ENCODE measurements at places on chromosomes 5 and 9.

- no peak overlapping the region for H3K27ac ChIP-seq
- DNase-seq, result peak; percentile 60
- peaks cover 35% of the 10 kb centered on the region for H3K4me1 ChIP-seq
- H3K4me3 ChIP-seq, result no peak overlapping the region
These were observed 16.2 kb downstream of the OR2V2 start for GRCh38 chr5:181163487-181164075.

GRCh38 chr5:187042-187431, 4.3 kb upstream of the LRRC14B start:
- no peak for DNase-seq
- H3K4me3 ChIP-seq, result no peak overlapping the region
- no peaks in the 10 kb centered on the region for H3K27me3 ChIP-seq
- no peak overlapping the region for H3K27ac ChIP-seq
- H3K36me3 ChIP-seq, result no peaks in the 10 kb centered on the region
- H3K4me1 ChIP-seq, result peaks cover 19% of the 10 kb centered on the region

- H3K36me3 ChIP-seq, result peaks cover 88% of the 10 kb centered on the region
- no peaks in the 10 kb centered on the region for H3K27me3 ChIP-seq
- no peak for DNase-seq
- H3K4me3 ChIP-seq, result no peak overlapping the region
- peaks cover 25% of the 10 kb centered on the region for H3K4me1 ChIP-seq
These were observed 16.4 kb downstream of the LMAN2 start for GRCh38 chr5:177334781-177335700.

GRCh38 chr5:180139731-180140055, 68.1 kb upstream of the RNF130 start:
- H3K4me1 ChIP-seq, result no peaks in the 10 kb centered on the region
- H3K4me3 ChIP-seq, result no peak overlapping the region
- peaks cover 8% of the 10 kb centered on the region for H3K27me3 ChIP-seq
- no peaks in the 10 kb centered on the region for H3K36me3 ChIP-seq
- H3K27ac ChIP-seq, result no peak overlapping the region

DNA sequence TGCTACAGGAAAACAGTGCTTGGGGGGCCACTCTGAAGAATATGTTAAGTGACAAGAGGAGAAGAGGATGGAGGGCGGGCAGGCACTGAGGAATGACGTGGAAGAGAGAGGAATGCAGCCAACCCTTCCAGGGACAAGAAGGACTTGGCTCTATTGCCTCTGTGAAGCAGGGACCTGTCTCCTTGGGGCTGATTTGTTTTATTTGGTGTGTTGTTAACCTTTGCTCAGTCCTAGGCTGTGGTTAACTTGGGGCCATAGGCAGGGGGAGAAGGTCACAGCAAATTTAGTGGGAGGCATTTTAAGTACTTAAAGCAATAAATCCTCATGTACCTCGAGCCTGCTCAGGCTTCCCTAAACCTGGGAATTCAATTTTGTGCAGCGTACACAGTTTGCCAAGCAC, 39.9 kb downstream of the KIF4B start:
- H3K27me3 ChIP-seq, result no peaks in the 10 kb centered on the region
- H3K4me3 ChIP-seq, result no peak overlapping the region
- H3K4me1 ChIP-seq, result no peaks in the 10 kb centered on the region
- H3K27ac ChIP-seq, result no peak overlapping the region
- no peaks in the 10 kb centered on the region for H3K36me3 ChIP-seq
- DNase-seq, result no peak

- no peak overlapping the region for H3K4me3 ChIP-seq
- no peaks in the 10 kb centered on the region for H3K36me3 ChIP-seq
- no peak overlapping the region for H3K27ac ChIP-seq
- no peak for DNase-seq
- H3K27me3 ChIP-seq, result no peaks in the 10 kb centered on the region
These were observed 463.3 kb upstream of the DMAC1 start for GRCh38 chr9:8262625-8263622.

- no peaks in the 10 kb centered on the region for H3K27me3 ChIP-seq
- H3K36me3 ChIP-seq, result no peaks in the 10 kb centered on the region
- no peak overlapping the region for H3K27ac ChIP-seq
- H3K4me1 ChIP-seq, result no peaks in the 10 kb centered on the region
These were observed 284.4 kb downstream of the PIK3R1 start for GRCh38 chr5:68499987-68500386.

DNA sequence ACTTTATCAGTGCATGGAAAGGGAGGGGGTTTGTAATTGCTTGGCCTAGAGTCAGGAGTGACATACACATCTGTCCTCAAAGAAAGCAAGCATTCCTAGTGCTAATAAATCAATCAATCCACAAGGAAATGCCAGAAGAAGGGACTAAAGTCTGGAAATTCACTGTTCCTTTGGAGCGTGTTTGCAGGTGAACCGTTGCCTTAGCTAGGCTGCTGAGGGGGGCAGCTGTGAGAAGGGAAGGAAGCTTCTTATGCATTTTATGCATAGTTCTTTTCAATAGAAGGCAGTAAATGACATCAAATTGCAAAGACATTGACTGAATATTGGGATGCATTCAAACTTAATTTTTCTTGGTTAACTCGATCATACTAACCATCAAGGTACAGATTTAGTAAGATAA, 1092.5 kb upstream of the SEMA6A start:
- H3K4me3 ChIP-seq, result no peak overlapping the region
- H3K27me3 ChIP-seq, result no peaks in the 10 kb centered on the region
- no peak overlapping the region for H3K27ac ChIP-seq
- DNase-seq, result no peak
- H3K4me1 ChIP-seq, result no peaks in the 10 kb centered on the region

DNA sequence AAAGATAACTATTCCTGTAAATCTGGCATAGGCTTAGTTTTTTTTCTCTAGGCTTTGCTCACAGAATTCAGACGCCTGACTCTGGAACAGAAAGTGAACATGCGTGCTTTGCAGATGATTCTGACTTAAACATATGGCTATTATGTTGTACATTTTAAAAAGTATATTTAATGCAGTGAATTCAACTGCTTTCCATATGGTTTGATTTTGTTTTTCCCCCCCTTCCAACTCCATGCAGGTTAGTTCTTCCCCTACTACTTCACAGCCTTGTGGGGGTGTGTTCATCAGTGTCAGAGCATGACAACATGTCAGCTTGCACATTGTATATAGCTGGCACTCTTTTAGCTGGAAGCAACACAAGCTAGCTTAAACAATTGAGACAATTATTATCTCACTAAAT, 226.8 kb downstream of the TMEM167A start:
- H3K4me3 ChIP-seq, result no peak overlapping the region
- H3K27me3 ChIP-seq, result no peaks in the 10 kb centered on the region
- H3K4me1 ChIP-seq, result no peaks in the 10 kb centered on the region
- H3K27ac ChIP-seq, result no peak overlapping the region

DNA sequence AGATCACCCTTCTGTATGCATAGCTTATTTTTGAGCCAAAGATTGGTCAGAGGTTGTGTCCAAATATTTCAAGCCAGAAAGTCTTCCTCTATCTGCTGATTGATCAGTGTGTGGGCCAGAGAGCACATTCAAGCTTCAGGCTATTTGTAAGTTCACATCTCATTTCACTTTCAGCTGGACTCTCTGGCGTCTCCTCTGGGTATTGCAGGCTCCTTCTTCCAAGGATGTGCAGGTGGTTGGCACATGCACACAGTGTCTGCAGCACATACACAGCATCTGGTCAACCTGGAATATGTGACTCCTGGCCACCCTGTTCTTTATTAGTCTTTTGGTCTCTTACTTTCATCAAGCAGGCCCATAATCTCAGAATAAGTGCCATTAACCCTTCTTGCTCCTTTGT, 516.1 kb downstream of the ANXA1 start:
- H3K27ac ChIP-seq, result no peak overlapping the region
- no peaks in the 10 kb centered on the region for H3K4me1 ChIP-seq
- H3K4me3 ChIP-seq, result no peak overlapping the region

DNA sequence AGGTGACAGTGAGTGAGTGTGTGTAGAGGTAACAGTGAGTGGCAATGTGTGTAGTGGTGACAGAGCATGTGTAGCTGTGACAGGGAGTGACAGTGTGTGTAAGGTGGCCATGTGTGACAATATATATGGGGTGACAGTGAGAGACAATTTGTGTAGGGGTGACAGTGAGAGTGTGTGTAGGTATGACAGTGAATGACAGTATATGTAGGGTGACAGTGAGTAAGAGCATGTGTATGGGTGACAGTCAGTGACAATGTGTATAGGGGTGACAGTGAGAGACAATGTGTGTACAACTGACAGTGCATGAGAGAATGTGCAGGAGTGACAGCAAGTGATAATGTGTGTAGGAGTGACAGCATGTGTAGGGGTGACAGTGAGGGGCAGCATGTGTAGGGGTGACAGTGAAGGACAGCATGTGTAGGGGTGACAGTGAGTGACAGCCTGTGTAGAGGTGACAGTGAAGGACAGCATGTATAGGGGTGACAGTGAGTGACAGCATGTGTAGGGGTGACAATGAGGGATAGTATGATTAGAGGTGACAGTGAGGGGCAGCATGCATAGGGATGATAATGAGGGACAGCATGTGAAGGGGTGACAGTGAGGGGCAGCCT, 10.1 kb upstream of the GAPT start:
- no peak overlapping the region for H3K4me3 ChIP-seq
- no peak for DNase-seq
- H3K4me1 ChIP-seq, result peaks cover 49% of the 10 kb centered on the region
- no peak overlapping the region for H3K27ac ChIP-seq
- no peaks in the 10 kb centered on the region for H3K27me3 ChIP-seq

DNA sequence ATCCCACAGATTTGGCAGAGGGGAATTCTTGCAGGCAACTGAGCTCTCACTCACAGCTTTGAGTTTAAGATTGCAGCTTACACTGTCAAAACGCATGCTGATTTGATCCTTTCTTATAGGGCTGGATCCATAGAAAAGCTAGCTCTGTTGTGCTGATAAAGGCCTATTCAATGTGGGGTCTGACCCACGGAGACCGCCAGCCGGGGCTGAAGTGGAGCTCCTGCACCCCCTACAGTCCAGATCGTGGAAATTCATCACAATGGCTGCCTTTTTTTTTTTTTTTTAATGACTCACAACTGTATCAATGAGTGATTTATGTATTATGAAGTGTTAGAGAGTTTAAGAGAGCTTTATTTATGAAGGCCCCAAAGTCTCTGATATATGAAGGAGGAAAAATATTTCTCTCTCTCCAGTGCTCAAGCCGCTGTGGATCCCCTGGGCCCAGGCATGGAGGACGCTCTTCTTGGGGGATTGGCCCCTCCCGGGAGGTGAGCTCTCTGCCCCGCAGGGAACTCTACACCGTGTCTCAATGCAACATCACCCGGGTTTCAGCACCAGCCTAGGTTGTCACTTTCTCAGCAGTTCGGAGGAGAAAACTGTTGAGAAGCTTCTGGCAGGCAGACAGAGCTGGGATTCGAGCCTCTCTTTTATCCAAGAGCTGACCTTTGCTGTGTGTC, 700.2 kb downstream of the IRX1 start:
- H3K36me3 ChIP-seq, result no peaks in the 10 kb centered on the region
- no peaks in the 10 kb centered on the region for H3K4me1 ChIP-seq
- H3K4me3 ChIP-seq, result no peak overlapping the region
- DNase-seq, result no peak
- no peak overlapping the region for H3K27ac ChIP-seq
- no peaks in the 10 kb centered on the region for H3K27me3 ChIP-seq

DNA sequence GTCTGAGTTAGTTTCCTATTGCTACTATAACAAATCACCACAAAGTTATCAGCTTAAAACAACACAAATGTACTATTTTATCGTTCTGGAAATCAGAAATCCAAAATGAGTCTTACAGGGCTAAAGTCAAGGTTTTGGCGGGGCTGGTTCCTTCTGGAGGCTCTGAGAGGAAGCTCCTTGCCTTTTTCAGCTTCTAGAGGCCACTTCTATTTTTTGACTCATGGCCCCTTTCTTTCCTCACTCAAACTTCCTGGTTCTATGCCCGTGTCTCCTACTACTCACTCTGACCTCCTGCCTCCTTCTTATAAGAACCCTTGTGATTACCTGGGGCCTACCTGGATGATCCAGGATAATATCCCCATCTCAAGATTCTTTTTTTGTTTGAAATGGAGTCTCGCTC, 48.2 kb downstream of the GABBR2 start:
- H3K27ac ChIP-seq, result no peak overlapping the region
- H3K4me1 ChIP-seq, result no peaks in the 10 kb centered on the region

DNA sequence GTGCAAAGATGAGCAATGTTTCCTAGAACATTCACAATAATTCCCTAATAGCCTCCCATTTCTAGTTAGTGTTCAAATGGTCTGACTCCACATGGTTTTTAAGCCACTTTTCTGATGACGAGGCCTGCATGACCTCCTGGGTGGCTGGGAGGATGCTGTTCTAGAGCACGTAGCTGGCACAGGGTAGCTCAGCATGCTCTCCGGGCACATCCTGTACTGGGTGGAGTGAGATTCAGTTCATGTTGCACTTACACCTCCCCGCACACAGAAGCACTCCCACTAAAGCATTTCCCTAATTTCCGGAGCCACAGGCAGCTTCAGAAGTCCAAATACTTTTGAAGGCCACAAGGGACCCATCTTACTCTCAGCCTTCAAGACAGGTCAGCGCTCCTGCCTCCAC, 159.8 kb upstream of the LHFPL2 start:
- H3K4me3 ChIP-seq, result no peak overlapping the region
- no peaks in the 10 kb centered on the region for H3K27me3 ChIP-seq
- DNase-seq, result no peak
- no peak overlapping the region for H3K27ac ChIP-seq

GRCh38 chr5:6760686-6761085, 47.5 kb downstream of the TENT4A start:
- H3K36me3 ChIP-seq, result peaks cover 24% of the 10 kb centered on the region
- no peak for DNase-seq
- H3K4me1 ChIP-seq, result no peaks in the 10 kb centered on the region
- H3K4me3 ChIP-seq, result no peak overlapping the region

DNA sequence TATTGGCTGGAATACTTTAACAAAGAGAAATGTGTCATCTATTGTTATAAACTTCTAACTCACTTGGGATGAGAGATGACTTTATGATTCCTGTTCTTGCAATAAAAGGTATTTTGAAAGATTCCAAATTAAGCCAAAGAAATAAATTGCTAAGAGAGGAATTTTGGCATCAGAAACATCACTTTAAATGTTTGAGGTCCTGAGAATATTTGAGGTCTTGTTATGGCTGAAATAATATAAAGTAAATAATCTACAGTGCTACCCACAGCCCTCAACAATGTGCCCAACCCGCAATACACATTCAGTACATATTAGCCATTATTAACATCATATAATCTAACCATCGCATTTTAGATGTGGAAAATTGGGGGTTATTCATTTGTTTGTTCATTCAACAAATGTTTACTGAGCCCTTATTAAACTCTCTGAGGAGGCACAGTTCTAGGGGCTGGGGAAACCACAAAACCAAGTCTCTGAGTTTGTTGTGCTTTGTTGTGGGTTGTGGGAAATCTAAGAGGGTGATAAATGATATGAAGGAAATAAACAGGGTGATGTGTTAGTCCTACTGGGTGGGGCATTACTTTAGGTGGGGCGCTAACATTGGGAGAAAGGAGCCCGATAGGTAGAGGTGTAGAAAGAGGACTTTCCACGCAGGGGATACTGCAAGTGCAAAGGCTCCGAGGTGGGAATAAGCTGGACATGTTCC, 135.2 kb upstream of the CLINT1 start:
- H3K36me3 ChIP-seq, result no peaks in the 10 kb centered on the region
- no peaks in the 10 kb centered on the region for H3K4me1 ChIP-seq
- no peak overlapping the region for H3K27ac ChIP-seq
- H3K27me3 ChIP-seq, result no peaks in the 10 kb centered on the region
- DNase-seq, result no peak

GRCh38 chr5:34789021-34789531, 49.9 kb upstream of the TTC23L start:
- no peaks in the 10 kb centered on the region for H3K36me3 ChIP-seq
- no peaks in the 10 kb centered on the region for H3K27me3 ChIP-seq
- no peak for DNase-seq
- H3K4me1 ChIP-seq, result no peaks in the 10 kb centered on the region

- peaks cover 3% of the 10 kb centered on the region for H3K27me3 ChIP-seq
- no peaks in the 10 kb centered on the region for H3K4me1 ChIP-seq
- H3K4me3 ChIP-seq, result no peak overlapping the region
- no peak for DNase-seq
- H3K27ac ChIP-seq, result no peak overlapping the region
These were observed 69.1 kb downstream of the OTP start for GRCh38 chr5:77569409-77569808.
